Endothelial cell (in vitro differentiated cells): ENCODE measurements at places on chromosomes 4 and X.

DNA sequence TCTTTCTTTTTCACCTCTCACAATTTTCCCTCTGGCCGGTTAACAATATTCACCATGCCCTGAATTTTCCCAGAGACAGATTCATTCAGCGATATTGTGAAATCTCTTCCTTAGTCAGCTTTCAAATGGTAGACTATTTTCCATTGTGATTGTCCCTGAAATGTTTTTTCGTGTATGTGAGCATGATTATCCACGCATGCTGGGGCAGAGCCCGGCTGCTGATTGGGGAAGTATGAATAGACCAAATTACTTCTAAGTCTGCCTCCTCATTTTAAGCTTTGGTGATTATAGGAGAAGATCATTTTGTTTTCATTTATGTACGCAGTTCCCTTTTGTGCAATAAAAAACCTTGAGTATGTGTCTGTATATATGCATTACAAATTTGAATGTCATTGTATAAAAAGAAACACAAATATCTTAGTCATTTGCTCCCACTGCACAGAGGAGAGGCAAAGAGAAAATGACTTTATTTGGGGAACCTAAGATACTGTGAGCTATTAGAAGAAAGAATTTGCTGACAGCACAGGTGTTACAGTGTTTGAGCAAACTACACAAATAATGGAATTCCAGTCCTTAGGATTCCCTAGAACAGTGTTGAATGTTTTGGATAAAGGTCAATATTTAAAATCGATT, 11.3 kb downstream of the DTHD1 start:
- DNase-seq: no peak

DNA sequence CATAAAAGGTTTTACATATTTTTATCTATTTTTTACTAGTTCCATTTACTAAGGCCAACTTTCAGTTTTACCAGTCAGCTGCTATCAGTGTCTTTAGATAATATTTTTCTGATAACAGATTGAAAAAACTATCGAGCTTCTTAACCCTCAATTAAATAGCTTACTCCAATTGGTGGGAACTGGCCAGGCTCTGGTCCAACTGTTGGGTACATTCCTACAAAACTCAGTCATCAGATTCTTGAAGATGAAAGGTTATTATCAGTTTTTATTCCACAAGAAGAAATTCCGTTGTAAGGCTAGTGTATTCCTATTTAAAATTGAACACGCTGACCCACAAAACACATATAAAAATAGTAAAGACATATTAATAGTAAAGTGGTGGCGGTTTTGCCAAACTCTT, 346.2 kb downstream of the MAPK10 start:
- DNase-seq: no peak

DNA sequence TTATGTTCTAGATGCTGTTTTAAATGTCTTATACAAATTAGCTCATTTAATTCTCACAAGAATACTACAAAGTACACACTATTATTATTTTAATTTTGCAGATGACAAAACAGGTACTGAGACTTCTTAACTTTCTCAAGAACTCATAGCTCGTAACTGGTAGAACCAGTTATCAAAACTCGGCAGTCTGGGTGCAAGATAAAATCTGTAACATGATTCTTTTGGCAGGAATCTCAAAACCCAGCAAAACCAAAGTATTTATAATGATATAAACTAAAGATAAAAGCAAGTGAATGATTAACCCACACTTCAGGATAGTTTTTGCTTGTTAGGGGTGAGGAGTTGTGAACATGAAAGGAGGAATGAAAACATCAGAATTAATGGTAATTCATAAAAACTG, 27.6 kb downstream of the CLNK start:
- DNase-seq: no peak

DNA sequence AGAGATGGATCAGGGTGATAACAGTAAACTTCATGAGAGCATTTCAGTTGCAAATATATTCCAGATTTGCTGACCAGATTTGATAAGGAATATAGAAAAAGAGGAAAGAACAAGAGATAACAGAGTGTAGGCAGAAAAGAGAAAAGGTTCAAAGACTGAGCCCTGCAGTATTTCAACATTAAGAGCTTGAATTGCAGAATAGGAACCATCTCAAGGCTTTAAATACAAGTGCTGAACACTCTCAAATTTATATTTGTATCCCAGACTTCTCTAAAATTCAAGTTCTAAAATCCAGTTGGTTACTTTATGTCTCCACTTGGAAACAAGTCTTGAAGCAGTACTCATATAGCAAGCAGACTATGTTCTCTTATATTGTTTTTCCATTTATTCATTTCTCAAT, 9.7 kb upstream of the MYOZ2 start:
- no peak for DNase-seq

- no peak for DNase-seq
Observed at GRCh38 chr4:53061091-53061850, 199.2 kb downstream of the RASL11B start.

DNA sequence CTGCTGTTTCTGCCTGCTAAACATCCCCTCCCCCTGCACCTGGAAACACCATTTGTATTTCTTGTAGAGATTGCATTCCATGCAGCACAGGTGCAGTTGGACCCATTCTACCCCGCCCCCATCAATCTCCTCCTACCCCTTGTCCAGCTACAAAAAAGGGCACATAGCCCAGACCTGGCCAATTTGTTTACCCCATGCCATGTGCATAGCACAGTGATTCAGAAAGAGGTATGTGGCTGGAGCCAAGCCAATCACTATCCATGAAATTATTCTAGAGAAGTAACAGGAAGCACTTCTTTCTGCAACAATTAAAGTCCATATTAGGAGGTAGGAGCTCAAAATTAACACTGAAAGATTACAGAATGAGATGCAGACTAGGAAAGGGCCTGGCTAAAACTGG, 20.2 kb upstream of the TMEM184C start:
- no peak for DNase-seq

DNA sequence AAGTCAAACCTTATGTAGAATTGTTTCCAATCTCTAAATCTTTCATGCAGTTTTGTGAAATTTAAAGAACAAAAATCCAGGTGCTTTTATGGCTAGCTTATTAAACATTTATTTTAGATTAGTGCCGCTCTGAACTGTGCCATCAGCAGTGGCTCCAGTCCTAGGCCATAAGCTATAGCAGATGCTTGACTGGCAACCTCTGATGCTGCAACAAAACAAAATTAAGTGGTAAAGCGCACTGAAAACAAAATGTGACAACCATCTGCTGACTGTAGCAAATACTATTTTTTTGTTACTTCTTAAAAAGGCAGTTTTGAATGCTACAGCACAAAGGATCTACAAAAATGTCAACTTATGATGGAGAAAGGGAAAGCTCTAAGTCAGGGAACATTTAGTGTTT, 237.4 kb downstream of the DCLK2 start:
- no peak for DNase-seq

DNA sequence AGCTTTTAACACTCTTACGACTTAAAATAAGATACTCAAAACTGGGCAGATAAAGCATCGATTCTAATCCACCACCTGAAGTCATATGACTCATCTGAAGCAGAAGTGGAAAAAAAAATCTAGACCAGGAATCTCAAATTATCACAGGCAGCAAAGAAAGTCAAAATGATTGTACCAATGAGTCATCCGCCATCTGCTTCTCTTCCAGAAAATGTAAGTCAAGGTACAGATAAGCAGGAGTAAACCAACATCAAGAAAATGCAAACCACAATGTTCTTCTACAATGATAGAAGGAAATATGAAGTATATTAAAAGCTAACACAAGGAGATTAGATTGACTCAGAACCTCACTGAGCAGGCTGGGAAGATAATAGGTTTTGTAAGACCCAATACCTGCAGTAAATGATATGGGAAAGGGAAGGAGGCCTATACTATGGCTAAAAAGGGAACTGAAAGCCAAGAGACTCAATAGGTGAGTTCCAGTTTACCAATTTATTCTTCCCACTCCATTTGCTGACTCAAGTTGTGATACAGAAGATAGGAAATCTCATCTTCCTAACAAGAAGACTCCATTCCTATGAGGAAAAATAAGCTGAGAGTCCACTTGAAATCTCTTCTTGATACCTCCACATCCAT, 88.4 kb upstream of the TET2 start:
- DNase-seq: no peak

- DNase-seq: no peak
Observed at GRCh38 chr4:8391972-8392371, 48.6 kb downstream of the ACOX3 start.

DNA sequence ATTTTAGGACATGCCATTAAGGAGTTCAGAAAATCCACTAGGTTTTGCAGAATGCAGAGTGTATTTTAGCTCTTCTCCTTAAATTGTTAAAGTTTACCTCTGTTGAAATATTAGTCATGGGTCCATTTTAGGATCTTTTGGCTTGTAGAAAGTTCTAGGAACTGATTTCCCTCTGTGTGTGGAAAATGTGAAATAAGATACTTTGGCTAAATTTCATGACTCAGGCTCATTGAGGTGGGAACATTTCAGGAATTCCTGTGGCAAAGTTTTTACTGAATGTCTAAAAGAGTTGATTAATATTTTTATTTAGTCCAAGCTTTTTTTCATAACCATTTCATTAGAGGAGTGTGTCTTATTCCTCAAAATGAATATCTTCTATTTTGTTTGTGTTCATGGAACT, 7.0 kb downstream of the FHIP1A start:
- no peak for DNase-seq

DNA sequence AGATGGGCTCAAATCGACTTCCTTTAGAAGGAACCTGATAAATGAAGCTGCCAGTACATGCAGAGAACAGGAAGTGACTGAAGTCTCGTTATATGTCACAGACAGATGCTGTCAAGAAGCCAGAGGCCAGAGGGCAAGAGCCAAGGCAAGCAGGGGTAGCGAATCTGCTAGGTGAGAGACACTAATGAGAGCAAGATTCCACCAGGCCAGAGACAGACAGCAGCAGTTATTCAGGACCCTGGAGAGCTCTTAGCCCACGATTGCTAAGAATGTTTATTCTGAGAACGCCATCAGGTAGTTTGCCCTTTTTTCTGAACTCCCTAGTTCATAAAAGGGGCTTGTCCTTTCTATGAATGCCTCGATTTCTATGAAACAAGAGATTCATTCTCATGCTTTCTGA, 73.7 kb downstream of the BEND2 start:
- peak; percentile 22 for DNase-seq

GRCh38 chrX:54484666-54485065, 11.4 kb downstream of the FGD1 start:
- no peak for DNase-seq
